ENCODE measurements at places on chromosomes 7 and 10.
A peak's percentile ranks its signal among the peaks of the same experiment; 100 is the strongest.

DNA sequence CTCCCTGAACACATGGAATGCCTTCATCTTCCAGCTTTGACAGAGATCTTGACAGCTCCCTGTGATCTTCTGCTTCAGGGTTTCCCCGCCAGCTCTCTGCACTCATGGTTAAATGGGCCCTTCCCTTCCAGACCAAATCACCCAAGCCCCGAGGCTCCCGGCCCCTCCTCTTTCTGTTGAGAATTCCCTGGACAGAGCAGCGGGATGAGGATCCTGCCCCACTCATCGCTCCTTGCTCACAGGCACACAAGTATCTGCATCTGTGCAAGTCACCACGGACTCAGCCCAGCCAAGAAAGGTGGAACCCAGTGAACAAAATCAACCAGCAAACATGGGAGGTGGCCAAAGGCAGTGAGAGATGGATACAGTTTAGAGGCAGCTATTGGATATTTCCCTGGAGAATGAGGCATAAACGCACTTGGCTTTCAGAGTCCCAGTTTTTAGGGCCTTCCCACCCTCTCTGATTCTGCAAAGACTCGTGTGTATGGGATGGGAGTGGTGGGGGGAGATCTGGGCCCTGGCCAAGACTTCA is 37.7 kb upstream of the CXCL12 start:
- no peak for DNase-seq

GRCh38 chr7:11328309-11328708 is 354.6 kb downstream of the PHF14 start:
- no peak for DNase-seq

DNA sequence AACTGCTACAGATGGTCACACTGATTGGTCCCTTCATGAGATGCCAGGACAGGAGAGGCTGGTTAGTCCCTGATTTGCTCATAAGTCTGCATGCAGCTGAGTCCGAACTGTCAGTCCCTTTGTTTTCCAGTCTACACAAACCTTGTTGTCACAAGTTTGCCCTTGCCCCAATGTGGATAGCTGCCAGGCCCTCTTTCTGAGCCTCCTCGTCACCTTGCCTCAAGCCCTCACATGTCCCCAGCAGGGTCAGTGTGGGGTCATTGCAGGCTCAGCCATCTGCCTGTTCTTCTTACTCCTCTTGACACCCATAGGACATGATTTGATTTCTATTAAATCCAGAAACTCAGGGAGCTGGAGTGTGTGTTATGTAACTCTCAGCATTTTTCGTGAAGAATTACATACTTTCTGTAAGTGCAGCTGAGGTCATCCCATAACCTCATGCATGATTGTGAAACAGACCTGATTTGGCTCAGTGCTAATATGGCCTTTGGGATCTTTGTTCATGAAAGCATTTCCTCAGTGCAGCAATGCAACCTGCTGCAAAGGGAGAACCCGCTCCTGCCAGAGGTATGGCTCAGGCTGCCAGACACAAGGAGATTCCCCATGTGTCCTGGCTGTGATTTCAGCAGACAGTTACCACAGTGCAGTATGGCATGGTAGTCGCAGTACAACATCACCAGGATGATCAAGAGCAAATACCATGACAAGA is 70.0 kb upstream of the ZMIZ2 start:
- DNase-seq = no peak

- DNase-seq = no peak
Observed at GRCh38 chr10:57867241-57867640, 400.5 kb downstream of the IPMK start.

DNA sequence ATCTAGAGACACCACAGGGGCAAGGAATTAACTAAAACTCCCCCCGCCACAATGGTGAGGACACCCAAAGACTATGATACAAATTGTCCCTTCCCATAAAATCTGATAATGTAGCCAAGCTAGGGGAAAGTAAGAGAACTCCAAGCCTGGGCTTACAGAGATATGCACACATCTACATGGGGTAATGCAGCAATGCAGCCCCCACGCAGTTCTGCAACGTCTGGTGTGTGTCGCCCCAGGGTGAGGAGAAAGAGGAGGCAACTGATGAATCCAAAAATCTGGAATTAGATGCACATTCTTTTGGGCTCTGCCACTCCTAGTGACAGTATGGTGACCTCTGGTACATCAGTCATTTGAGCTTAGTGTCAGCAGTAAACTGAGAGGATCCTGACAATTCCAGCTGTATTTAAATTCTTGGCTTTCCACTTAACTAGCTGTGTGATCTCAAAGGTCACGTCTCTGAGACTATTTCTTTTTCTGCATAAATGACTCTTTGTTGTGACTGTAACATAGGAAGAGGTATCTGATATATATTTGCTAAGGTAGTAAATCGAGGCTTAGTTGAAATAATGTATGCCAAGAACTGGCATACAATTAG is 51.5 kb downstream of the PIP4K2A start:
- no peak for DNase-seq

- DNase-seq = peak; percentile 18
Observed at GRCh38 chr7:150986099-150986512, 4.7 kb upstream of the NOS3 start.

GRCh38 chr10:6917125-6917524 is 337.0 kb upstream of the PRKCQ start:
- no peak for DNase-seq

DNA sequence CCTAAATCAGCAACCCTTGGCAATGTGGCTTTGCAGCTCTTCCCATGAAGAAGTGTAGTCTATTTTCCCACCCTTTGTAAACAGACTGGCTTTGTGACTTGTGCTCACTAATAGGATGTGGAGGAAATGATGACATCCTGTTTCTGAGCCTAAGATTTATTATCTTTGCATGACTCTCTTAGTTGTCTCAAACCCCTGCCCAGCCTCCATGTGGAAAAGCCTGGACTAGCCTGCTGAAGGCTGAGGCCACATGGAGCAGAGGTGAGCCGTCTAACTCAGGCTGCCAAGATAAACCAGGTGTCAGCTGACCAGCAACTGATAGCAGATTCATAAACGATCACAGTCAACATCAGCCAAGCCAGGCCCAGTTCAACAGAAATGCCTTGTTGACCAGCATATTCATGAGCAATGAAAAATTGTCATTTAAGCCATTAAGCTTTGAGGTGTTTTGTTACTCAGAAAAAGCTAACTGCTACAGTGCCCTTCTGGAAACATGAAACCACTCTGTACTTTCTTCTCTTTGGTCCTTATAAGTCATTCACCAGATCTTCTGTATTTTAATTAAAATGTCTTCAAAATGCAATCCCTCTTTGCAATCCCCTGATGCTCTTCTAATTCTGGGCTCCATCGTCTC is 586.3 kb upstream of the ANKRD30A start:
- DNase-seq = no peak

- no peak for DNase-seq
Observed at GRCh38 chr10:60323162-60323561, 66.5 kb downstream of the ANK3 start.

DNA sequence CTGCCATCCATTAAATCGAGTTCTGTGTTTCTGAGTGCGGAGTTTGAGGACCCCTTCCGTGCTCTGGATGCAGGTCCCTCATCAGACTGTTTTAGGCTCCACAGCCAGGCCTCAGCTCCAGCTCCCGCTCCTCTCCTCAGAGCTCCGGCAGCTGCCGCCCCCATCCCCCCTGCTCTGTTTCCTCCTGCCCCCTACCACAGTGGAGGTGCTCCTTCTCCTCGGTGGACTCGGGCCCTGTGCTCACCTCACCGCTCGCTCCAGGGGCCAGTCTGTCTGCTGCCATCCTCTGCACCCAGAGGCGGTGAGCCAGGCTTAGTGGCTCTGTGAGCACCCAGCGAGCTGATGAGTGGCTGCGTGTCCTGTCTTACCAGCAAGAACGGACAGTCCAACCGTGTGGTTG is 21.4 kb upstream of the PRKAR1B start:
- no peak for DNase-seq

DNA sequence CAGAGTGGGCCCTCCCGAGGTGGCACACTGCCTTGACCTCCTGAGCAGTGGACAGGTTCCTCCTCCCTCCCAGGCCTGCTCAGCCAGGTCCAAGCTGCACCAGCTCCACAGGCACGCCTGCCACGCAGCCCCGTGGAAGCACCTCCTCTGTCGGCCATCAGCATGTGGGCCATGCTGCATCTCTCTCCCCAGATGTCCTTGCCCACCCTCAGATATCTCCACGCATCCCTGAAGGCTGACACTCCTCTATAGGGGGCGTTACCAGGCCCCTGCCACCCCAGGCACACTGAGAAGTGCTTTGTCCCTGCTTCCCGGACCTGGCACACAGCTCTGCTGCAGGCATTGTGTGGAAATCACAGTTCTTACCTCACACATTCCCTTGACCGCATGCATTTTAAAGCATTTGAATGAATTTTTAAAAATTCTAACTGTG is 598.5 kb downstream of the SDK1 start:
- no peak for DNase-seq

- no peak for DNase-seq
Observed at GRCh38 chr10:3761904-3762303, 23.1 kb downstream of the KLF6 start.

GRCh38 chr10:71659111-71659634 is 60.4 kb downstream of the C10orf105 start:
- DNase-seq = no peak

DNA sequence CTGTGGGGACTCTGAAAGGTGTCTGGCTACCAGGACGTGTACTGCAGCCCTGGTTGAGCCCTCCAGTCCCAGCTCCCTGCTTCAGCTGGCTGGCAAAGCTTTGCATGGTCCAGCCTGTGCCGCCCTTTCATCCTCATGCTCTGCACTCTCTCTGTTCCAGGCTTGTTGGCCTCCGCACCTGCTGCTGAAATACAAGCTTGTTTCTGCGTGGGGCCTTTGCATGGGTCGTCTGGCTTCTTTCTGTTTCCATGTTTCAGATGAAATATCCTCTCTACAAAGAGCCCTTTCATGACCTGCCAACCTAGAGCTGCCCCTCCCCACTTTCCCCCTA is 45.9 kb downstream of the TSPAN15 start:
- DNase-seq = no peak

- DNase-seq = no peak
Observed at GRCh38 chr10:119443970-119444660, 98.4 kb downstream of the RGS10 start.

DNA sequence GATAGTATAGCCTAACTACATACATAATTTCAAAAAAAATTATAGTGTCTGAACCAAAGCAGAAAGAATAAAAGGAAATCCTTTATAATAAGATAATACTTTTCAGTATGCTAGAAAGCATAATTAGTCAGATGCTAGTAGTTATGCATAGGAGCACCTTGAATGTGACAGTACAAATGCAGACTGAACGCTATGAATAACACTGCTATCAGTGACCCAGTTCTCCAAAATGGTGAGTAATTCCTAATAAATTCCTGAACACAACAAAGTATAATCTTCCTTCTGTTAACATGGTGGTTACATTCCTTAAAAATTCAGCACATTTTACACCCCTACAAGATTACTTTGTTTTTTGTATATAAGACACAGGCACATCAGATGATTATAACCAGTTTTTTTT is 1.2 kb upstream of the CHPF2 start:
- DNase-seq = no peak

GRCh38 chr10:129331207-129331838 is 135.7 kb upstream of the MGMT start:
- no peak for DNase-seq

DNA sequence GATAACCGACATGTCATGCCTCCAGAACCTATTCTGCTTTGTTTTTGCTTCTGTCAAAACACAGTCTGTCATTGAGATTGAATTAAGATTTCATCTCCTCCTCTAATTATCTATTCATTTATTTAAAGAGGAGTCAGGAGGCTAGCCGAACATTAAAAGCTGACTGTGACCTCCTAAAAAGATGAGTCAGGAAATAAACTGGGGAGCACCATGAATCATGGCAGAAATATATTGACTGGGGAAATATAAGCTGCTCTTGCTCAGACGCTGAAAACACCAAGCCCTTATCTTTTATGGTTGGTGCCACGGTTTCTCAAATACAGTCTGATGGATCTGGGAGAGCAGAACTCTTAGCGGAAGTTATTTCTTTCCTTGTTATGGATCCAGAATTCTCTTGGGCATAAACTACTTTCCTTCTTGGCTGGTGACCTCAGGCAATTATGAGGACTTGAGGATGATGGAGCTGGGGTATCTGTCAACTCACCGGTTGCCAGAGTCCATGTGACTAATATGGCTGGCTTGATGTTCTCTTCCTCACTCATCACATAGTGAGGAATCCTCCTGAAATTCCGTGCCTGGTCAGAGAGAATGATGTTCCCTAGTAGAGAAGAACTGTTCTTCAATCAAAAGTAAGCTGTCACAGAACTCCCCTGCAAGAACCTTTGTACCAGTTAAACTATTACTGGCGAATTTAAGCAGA is 307.6 kb upstream of the PHYHIPL start:
- no peak for DNase-seq

DNA sequence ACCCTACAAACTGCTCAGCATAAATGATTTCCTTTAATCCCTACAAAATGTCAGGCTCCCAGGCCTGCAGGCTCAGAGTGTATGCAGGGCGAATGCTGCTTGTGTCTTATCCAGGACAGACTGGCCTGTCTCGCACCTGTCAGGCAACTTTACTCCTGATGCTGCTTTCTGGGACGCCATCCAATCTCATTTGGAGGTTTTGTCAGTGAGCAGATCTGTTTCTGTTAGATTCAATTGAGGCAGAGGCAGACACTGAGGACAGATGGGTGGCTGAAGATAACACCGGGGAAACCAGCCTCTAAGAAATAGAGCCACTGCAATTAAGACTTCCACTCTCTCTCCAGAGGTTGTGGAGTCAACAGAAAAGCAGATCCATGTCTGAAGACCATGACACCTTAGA is 115.6 kb downstream of the DPP6 start:
- no peak for DNase-seq

DNA sequence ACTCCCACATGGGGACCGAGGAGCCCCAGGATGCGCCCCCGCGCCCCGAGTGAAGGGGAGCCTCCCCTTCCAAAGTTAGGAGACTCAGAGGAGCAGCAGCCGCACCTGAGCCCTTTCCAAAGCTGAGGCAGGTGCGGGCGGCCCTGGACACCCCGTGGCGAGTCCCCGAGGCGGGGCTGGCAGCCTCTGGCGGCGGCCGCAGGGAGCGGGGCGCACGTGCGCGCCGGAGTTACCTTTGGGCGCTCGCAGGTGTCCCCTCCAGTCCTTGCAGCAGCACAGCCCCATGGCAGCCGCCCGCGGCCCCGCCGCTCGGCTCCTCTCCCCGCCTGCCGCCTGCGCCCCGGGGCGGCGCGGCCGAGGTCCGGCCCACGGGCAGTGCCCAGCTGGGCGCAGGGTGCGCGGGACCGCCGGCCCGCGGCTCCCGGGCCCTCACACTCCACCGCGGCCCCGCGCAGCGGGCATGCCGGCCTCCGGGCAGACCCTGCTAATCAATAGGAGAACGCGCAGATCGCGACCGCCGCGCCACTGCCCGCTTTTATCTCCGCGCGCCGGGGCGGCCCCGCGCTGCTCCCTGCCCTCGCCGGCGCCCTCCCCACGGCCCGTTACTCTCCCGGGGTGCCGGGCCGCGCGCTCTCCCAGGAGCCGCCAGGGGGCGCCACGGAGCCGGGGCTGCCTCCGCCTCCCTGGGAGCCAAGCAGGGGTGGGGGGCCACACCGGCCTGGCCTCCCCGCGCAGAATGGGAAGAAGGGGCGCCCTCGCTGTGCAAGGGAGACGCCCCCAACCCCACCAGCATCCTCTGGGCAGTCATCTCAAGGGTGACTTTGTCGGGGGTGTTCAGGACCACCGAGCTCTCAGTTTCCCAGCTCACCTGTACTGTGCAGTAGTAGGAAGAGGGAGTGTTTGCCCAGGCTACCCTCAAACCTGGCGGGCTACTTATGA is 80.8 kb downstream of the ARHGAP22 start:
- DNase-seq = no peak

Data from NCI-H2227 treated with DMSO at 0.1 percent for 48 hours (cell line).